ENCODE measurements at places on chromosomes 5 and 9.
A peak's percentile ranks its signal among the peaks of the same experiment; 100 is the strongest.

DNA sequence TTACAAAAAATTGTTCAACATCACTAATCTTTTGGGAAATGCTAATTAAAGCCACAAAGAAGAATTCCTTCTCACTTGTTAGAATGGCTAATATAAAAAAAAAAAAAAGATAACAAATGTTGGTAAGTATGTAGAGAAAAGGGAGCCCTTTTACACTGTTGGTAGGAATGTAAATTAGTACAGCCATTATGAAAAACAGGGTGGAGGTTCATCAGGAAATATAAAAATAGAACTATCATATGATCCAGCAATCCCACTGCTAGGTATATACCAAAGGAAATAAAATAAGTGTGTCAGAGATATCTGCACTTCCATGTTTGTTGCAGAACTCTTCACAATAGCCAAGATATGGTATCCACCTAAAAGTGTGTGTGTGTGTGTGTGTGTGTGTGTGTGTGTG lies 83.5 kb upstream of the RGMB start:
- DNase-seq = no peak

- DNase-seq = no peak
Observed at GRCh38 chr5:82772281-82772680, 304.9 kb downstream of the TMEM167A start.

GRCh38 chr5:6730407-6730806 lies 17.2 kb downstream of the TENT4A start:
- DNase-seq = no peak

DNA sequence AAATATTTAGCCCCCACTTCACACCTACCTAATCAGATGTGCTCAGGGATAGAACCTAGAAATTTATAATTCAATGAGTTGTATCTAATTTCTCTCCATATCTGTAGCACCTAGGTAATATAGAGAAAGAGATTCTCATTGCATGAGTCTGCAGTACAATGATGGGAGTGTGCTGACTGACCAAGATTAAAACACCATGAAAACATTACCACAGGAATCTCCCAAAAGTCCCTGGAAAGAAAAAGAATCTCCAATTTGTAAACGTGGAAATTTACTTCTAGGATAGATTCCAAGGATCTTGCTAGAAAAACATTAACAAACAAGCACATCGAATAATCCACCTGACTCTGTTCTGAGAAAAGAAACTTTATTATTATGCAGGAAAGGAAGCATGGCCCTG lies 45.0 kb upstream of the DMRTA1 start:
- DNase-seq = no peak

- no peak for DNase-seq
Observed at GRCh38 chr9:10396615-10397014, 216.2 kb downstream of the PTPRD start.

GRCh38 chr5:148290271-148291195 lies 21.7 kb upstream of the SPINK7 start:
- DNase-seq = no peak

- DNase-seq = no peak
Observed at GRCh38 chr9:132748450-132748849, 78.2 kb downstream of the GTF3C4 start.

- DNase-seq = no peak
Observed at GRCh38 chr5:34930870-34931269, 1.5 kb downstream of the DNAJC21 start.

GRCh38 chr9:1366276-1366675 lies 316.1 kb downstream of the DMRT2 start:
- no peak for DNase-seq

DNA sequence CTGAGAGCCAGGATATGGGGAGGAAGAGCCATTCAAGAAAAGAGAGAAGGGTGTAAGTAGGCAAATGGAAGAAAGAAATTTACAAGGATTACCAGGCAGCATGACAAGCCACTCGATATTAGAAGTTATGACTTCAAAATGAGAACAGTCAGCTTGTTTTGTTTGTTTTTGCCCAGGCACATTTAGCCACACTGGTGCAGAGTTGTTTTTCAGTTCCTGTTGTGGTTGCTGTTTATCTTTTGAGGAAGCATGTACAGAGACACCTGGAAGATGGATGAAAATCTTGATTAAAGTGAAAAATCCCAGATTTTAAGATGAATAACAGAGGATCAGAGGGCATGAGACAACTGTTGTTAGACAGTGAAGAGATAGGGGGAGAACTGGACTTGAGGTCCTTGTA lies 199.1 kb downstream of the MTRR start:
- no peak for DNase-seq

GRCh38 chr9:126862104-126862761 lies 1.8 kb downstream of the ZBTB34 start:
- DNase-seq = no peak

DNA sequence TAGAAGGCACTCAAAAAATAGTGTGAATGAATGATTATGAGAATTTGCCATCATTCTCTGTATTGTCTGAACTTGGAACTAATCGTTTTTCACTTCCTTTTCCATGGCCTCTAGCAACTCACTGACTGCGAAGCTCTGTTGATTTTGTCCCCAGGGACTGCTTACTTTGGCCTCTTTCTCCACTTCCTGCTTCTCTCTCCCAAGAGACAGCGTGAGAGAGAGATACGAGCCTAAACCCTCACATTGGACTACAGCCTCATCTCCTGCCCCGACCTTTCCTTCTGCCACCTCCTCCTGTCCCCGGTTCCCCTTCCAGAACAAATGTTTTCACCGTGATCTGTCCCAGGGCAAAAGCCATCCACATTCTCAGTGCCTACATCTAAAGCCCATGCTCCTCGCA lies 300.8 kb upstream of the PANK3 start:
- no peak for DNase-seq

- no peak for DNase-seq
Observed at GRCh38 chr5:163727028-163727427, 221.6 kb downstream of the MAT2B start.

DNA sequence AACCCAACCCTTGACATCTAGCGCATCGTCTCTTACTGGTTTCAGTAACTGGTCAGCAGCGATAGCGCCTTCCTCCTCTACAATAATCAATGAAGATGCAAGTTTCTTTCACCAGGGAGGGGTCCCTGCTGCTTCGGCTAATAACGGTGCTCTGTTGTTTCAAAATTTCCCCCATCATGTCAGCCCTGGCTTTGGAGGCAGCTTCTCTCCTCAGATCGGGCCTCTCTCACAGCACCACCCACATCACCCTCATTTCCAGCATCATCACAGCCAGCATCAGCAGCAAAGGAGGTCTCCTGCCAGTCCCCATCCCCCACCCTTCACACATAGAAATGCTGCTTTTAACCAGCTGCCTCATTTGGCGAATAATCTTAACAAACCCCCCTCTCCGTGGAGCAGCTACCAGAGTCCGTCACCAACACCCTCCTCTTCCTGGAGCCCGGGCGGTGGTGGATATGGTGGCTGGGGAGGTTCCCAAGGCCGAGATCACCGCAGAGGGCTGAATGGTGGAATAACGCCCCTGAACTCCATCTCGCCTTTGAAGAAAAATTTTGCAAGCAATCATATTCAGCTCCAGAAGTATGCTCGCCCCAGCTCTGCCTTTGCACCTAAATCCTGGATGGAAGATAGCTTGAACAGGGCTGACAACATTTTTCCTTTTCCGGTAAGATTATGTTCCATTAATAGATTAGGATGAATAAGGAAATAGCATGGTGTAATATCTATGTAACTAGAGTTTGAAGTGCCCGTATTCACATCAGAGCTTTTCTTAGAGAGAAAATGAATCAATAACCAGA lies 2.2 kb downstream of the CPEB4 start:
- DNase-seq = no peak

DNA sequence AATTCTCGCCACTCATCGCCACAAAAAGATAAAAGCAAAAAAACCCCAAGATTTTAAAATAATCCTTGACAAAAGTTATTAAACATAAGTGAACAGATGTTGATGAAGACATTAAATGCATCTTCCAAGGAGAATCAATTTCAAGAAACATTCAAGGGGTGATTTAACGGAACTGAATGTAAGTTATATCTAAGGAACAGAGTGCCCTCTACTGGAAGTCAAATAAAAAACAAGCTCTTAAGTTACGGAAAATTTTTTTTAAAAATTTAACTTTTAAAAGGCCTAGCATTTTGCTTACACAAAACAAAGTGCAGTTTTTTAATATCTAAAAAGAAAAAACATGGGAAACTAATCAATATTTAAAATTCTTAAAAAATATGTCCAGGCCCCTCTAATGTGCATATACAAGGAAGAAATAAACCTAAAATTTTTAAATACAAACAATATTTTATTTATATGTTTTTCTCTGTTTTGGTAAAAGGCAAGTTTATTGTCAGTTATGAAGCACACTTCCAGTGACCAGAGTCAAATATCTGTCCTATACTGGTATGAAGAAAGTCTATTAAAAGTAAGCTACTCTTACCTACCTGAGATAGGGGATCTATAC lies 28.0 kb downstream of the TEX10 start:
- peak; percentile 30 for DNase-seq

DNA sequence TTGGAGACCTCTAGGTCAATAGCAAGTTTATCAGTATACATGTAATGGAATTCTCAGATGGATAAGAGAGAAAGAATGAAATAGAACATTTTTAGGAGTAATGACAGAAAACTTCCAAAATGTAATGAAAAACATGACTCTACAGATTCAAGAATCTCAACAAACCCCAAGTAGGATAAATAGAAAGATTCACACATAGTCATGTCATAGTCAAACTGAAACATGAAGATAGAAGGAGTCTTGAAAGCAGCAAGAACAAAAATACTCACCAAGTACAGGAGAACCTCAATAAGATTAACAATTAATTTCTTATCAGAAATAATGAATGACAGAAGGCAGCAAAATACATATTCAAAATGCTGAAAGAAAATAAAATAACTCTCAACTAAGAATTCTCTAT lies 164.5 kb downstream of the SPATA31D1 start:
- DNase-seq = no peak

- DNase-seq = no peak
Observed at GRCh38 chr5:160685219-160685618, 166.8 kb downstream of the ATP10B start.

GRCh38 chr5:114415760-114416159 lies 53.9 kb downstream of the KCNN2 start:
- DNase-seq = no peak

DNA sequence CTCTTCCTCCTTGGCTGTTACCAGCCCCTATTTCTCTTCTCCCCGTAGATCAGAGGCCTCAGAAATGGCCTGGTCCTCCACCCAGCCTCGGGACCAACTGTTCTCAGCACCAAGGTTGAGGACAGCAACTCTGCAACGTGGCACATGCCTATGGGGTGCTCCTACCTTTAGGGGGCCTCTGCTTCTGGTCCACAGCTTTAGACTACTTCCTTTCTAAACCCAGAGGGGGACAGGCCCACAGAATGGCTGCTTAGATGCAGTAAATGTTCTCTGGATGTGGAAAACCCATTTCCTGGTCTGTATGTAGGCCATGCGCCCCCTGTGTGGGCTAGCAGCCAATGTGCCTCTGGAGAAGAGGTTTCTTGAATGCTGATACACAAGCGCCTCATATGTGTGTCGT lies 68.4 kb downstream of the NRG2 start:
- no peak for DNase-seq

DNA sequence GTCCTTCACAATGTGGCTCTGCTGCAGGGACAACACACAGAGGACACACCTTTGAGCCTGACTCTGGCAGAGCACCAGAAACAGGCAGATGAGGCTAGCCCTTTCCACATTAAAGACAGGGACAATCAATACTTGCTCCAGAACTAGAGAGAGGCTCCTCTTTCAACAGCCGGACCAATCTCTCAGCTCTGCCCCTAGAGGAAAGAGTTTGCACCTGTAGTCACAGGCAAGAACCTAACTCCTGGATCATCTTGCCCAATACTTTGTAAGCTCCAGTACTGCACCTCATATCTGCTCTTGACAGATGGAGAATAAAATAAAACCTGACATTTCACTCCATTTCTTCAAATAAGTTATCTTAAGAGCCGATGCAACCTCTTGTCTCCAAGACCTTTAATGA lies 52.1 kb downstream of the EPB41L4A start:
- DNase-seq = no peak

DNA sequence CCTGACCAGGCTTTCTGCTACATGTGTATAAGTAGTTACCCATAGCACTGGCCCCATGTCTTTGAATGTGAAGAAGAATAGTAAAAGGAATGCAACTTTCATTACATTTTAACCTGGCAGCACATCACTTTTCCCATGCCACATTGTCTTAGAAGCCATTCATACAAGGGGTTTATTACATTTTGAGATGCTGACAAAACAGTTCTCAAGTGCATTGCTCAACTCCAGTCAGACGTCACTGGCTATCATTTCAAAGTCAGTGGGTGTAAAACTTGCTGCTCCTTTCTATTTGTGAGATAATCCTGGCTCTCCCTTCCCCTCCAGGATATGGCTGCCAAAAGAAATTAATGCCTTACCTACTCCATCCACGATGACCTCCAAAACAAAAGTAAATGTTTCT lies 97.0 kb upstream of the VCAN start:
- no peak for DNase-seq

DNA sequence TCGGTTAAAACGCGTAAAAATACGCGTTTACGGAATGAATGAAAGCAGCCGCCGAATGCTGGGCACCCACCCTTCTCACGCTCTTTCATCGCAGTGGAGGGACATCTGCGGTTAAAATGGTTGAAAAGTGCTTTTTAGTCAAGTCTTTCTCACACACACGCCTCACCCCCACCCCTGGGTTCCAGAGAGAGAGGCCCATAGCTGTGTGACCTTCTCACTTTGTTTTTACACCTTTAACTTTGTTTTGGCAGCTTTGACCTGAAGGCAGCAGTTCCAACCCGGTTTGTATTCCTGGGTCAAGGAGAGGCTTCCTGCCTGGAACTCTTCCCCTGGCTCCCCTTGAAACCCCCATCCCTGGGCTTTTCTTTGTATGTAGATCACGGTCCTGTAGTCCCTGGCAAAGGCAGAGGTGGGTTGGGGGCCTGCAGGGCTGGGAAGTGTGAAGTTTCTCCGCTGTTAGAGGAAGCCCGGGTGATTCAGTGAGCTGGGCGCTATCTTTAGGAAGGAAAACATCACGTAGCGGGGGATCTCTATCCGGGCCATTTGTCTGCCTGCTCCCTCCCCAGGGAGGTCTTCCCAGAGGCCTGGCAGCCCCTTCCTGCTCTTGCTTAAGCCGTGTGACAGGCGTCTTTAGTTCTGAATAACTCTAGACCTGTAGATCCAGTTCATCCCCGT lies 29.6 kb downstream of the SPRY4 start:
- no peak for DNase-seq

GRCh38 chr5:180522330-180522729 lies 28.2 kb downstream of the CNOT6 start:
- DNase-seq = no peak

DNA sequence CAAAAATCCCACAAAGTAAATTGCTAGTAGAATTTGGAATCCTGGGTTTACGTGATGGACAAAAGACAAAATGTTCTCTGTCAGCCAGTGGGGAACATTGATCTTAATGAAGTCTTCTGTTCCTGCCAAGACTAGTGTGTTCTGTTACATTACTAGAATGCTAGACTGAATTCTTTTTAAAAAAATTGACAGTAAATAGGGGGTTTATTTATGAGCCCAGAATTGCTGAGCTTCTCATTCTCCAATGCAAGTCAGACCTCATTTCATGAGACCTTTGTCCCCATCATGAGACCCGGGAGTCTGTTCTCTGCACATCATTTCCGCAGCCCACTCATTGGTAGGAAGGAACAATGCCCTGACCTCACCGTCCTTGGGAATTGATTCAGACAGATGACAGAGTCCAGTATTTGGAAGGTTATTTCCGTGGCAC lies 173.8 kb upstream of the OTULINL start:
- no peak for DNase-seq

Data from bone marrow (tissue), 2 donors.